Activated CD4-positive, alpha-beta memory T cell treated with anti-CD3 and anti-CD28 coated beads, Interleukin-2, amount 10 ng/mL, durations not matched to agents 7 days and 5 days (primary cell): ENCODE measurements at places on chromosomes 3 and 15.

DNA sequence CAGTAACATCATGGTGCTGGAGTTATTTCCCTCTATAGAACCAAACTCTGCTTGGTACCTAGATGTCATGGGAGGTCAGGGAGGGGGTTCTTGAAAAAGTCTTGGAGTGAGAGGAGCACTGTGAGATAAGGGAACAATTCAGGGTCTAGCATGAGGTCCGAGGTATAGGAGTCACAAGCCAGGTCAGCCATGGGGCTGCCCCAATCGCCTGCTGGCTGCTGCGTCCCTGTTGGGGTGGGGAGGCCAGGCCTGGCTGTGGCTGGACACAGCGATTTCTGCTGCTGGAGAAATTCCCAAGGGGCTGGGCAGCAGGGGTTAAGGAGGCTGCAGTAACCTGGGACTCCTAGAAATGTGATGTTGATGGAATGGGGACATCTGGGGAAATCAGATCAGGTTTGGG lies 44.9 kb downstream of the SUSD5 start:
- DNase-seq = no peak

DNA sequence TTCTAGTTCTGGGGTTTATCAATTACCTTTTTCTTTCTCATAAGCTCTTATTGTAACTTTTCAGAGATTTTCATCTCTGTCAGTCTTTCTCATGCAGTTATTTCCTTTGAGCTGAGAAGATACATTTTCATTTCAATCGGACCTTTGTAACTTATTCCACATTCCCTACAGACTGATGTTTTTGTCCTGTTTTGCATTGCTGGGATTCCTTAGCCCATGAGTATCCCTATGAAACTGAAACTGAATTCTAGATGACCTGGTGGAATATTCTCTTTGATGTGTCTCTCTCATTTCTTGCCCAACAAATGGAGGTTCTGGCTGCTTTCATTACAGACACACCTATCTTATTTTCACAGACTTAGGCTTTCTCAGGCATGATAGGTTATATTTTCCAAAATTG lies 10.5 kb upstream of the EPHA6 start:
- no peak for DNase-seq

- DNase-seq = no peak
Measured at GRCh38 chr3:101170806-101171558, 149.4 kb downstream of the IMPG2 start.

DNA sequence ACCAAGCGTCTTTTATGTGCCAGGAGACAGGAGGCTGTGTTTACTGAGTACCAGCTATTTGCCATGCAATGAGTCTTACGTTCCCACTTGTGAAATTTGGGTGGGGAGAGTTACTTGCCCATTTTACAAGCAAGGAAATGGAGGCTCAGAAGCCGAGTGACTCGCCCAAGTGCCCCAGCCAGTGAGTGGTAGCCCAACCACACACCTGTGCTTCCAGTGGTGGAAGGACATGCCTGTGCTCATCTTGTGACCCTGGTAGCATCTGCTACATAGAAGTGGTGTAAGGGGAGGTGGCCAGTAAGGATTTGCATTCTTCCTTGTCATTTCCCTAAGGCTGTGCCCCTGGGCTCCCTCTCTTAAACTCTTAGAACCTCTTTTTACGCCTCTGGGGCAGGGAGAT lies 49.3 kb downstream of the FBLN2 start:
- DNase-seq = no peak

GRCh38 chr15:87777054-87777561 lies 479.4 kb downstream of the NTRK3 start:
- DNase-seq = no peak
